ENCODE measurements at places on chromosomes 16 and 17.
A peak's percentile ranks its signal among the peaks of the same experiment; 100 is the strongest.

- no peak for DNase-seq
These were observed 28.2 kb downstream of the ADCY9 start for GRCh38 chr16:4087990-4088577.

DNA sequence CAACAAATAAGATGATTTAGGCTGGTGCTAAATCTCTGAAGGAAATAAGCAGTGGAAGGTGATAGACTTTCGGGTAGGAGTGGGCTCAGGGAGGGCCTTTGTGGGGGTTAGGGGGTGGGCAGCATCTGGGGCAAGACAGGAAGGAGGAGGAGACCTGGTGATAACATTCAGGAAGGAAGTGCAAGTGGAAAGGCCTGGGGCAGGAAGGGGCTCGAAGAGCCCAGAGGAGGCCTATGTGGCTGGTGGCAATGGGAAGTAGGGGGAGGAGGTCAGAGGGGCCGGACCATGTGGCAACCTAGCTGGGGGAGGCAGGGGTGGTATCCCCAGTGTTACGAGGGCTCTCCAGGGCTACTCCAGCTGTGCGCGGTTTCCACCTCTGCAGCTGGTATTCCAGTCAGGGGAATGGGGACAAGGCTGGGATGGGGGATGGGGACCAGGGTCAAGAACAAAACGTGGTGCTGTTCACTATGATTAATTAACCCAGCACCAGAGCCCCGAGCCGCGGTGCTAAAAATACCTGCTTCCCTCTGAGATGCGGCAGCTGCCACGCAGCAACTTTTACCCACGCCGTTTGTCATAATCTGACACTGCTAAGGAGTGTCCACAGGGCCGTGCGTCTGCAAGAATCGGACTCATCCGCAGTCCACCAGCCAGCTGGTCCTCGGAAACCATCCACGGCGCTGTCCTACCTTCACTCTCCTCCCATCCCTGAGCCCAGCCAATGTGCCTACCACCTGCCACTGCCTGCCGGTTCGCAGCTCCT lies 5.2 kb upstream of the CCDC182 start:
- DNase-seq = no peak

DNA sequence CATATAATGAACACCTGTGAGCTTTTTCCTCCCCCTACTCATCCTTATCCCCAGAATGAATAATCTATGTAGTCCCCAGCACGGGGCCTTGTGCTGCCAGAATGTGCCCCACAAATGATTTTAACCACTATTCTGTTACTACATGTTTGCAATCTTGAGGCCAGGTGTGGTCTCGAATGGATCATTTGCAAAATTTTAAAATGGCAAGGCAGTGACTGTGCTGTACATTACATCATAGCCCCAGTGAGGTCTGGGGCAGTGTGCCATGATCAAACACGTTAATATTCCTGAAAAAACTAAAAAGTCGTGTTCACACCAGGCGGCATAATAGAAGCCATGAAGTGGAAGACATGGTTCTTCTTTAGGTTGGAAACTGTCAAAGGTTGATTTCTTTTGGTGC lies 479.9 kb upstream of the EEF2KMT start:
- no peak for DNase-seq

DNA sequence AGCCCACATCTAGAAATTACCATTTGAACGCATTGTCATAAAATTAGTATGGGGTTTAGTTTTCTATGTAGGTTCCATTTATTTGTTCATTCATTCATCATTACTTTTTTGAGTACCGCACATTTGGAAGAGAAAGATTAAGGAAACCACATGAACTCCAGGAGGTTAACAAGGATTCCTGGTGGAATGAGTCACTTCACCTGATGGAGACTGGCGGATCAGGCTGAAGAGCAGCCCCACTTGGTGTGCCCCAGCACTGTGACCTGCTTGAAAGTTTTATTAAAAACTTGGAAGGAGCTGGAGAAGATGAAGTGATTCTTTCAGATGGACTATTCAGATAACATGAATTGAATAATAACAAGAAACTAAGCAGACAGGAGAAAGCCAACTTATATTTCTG lies 293.6 kb upstream of the CDH11 start:
- no peak for DNase-seq

GRCh38 chr17:8333281-8333680 lies 6.4 kb upstream of the ODF4 start:
- no peak for DNase-seq

GRCh38 chr16:11091021-11091785 lies 146.8 kb downstream of the CLEC16A start:
- DNase-seq = no peak

DNA sequence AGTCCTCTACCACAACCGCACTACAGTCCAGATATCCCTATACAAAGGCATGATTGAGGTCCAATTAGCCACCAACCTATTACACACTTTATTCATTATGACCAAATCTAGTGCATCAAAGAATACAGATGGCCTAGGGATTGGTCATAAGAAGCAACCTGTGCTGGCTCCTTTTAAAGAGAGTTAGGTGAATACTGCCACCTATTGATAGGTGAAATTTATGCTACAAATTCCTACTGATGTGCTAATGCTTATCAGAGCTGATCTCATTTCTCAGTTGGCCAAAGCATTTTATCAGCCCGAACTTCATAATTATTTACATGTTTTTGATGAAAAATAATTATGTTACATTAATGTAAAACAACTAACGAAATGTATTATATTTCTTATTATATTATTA lies 166.3 kb downstream of the ANKFN1 start:
- peak; percentile 39 for DNase-seq

- DNase-seq = no peak
These were observed 70.1 kb upstream of the MPHOSPH6 start for GRCh38 chr16:82240111-82240510.

GRCh38 chr16:26985100-26986065 lies 81.3 kb upstream of the C16orf82 start:
- DNase-seq = no peak

DNA sequence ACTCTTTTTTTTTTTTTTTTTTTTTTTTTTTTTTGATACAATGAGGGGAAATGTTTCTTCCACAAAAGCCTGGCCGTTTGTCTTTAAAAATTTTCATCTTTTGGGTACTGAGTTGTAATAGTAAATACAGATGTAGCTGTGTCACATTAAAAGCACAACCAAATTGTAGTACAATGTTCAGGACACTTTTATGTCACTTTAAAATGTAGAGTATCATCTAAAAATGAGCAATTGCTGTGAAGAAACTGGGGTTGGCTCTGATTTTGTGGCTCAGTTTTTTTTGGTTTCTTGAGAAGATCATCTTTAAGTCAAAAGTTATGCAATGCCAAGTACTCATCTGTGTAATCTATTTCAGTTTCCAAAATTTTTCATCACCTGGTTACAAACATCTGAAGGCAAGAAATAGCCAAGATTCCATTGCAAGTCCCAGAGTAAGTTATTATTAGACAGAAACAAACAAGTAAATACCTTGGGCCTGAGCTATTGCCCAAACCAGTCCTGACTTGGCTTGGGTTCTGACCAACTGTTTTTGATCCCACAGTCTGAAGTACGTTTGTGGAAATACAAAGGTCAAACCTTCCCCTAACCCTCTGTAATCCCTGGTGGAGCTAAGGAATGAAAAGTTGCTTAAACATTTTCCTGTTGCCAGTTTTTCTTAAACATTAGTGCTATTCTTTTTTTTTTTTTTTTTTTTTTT lies 717.2 kb downstream of the WWOX start:
- DNase-seq = no peak

- no peak for DNase-seq
These were observed 54.1 kb upstream of the BCAR1 start for GRCh38 chr16:75305364-75306098.

GRCh38 chr16:3501783-3502400 lies 1.1 kb downstream of the CLUAP1 start:
- DNase-seq = peak; percentile 6

DNA sequence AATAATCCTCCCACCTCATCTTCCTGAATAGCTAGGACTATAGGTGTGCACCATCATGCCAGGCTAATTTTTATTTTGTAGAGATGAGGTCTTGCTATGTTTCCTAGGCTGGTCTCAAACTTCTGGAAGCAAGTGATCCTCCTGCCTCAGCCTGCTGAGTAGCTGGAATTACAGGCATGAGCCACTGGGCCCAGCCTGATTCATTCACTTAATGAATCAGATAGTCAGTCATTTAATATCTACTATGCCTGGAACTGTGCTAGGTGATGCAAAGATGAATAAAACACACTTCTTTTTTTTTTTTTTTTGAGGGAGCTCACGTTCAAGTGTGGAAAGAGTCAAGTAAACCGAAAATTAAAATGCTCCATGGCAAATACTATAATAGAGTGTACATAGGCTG lies 39.4 kb downstream of the EFCAB13 start:
- no peak for DNase-seq

DNA sequence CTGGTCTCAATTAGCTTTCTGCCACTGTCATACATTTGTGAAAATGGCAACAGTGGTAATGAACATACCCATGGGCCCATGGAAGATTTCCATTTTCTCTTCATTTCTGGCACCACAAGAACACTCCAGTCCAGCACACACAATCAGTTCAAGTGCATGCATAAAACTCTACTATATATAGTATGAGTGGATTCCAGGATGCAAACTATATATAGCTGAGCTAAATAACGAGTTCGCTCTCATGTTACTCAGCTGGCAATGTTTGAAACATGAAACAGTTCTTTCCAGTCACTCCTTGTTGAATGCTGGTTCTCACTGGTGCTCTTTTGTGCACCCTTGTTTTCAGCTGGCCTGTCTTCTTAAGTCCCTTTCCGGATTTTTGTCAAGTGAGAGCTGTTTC lies 75.2 kb upstream of the DHX40 start:
- no peak for DNase-seq

GRCh38 chr16:87338155-87338765 lies 21.1 kb upstream of the C16orf95 start:
- no peak for DNase-seq

GRCh38 chr17:14197057-14197456 lies 39.6 kb downstream of the CDRT15 start:
- DNase-seq = no peak

DNA sequence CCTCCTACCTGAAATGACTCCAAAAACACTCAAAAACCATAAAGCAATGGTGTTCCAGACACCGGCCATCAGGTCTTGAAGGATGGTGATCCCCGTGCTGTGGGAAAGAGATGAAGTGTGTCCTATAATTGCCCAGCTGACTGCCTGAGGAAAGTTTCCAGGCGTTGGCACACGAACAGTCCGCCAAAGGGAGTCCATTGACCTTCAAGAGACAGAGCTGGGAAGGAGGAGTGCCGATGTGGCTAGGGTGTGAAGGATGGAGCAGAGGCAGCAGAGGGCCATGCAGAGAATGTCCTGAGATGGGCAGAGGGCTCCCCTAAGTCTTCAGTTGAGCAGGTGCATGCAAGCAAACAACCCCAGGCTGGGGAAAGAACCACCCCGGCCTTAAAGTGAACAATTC lies 11.9 kb upstream of the NUBP1 start:
- DNase-seq = no peak

DNA sequence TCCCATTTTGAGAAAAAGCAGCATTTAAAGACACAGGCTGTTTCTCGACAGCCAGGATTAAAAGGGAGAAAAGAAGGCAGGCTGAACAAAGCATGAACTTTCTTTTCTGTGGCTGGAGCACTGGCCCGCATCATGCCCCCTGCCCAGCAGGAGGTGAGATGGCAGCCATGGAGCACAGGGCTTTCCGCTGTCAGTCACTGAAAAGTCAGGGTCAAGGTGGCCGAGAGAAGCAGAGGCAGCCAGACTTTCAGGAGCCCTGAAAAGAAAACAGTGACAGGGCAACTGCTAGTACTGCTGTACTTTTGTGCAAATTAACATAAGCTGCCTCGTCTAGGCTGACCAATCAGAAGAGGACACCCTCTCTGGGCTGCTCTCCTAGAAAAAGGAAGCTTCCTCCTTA lies 5.8 kb upstream of the GP2 start:
- no peak for DNase-seq

DNA sequence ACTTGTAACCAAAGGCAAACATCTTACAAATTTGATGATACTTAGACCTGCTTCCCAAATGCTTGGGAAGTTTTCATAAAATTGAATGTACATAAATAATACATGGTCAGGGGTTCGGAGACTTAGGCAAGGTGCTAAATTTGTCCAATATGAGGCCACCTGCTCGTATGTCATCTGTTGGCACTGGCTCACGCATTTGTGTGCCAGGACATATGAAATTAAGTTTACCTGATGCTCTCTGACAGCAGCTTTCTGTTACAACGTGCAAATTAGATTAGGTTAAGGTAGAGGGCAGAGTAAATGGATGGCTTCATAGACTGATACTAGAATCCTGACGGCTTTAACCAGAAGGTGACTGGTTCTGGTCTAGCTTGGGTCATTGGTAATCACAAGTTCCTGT lies 970.3 kb upstream of the RBFOX1 start:
- DNase-seq = no peak

DNA sequence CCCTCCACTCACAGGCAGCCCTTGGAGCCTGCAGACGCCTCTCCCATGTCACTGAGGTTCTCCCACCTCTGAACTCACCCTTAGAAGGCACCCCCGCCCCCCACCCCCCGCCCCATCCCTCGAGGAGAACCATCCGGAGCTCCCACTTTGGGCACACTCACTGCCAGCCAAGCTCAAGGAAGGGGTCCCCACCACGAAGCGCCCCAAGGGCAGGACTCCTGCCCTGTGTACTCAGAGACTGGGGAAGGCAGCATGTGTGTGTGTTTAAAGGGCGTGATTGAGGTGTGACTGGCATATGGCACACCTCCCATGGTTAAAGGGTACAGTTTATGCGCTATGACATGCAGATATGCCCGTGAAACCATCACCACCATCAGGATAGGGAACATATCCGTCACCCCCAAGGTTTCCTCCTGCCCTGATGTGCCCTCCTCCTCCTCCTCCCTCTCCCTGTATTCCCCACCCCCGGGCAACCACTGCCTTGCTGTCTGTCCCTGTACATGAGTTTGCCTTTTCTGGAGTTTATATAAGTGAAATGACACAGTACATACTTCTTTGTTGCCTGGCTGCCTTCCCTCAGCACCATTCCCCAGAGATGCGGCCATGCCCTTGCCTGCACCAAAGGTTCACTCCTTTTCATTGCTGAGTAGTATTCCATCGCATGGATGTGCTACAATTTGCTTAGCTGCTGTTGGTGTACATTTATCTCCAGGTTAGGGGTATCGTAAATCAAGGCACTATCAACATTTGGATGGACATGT lies 14.0 kb upstream of the RBFOX3 start:
- DNase-seq = no peak

- DNase-seq = no peak
These were observed 731.0 kb downstream of the MAF start for GRCh38 chr16:78869492-78869891.

- DNase-seq = no peak
These were observed 950 bp downstream of the KLHDC4 start for GRCh38 chr16:87764600-87765472.

DNA sequence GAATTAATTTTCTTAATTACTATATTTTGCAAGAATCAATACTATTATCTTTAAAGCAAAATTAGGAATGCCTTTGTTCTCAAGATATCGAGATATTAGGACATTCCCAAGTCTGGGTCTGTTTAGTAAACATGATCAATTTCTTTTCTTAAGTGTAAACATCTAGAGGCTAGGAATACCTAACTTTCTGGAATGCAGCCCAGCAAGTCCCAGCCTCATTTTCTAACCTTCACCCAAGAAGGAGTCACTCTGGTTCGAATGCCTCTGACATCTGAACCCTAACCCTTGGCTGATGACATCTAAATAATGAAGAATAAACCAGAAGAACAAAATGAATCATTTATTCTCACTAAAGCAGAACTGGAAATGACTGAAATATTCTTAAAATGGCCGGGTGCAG lies 297.5 kb upstream of the IRX3 start:
- no peak for DNase-seq

GRCh38 chr17:75346906-75347305 lies 57.7 kb upstream of the SLC25A19 start:
- no peak for DNase-seq

All from NCI-H526 treated with DMSO at 0.1 percent for 48 hours (cell line).